ENCODE measurements at places on chromosomes 1 and 21.

DNA sequence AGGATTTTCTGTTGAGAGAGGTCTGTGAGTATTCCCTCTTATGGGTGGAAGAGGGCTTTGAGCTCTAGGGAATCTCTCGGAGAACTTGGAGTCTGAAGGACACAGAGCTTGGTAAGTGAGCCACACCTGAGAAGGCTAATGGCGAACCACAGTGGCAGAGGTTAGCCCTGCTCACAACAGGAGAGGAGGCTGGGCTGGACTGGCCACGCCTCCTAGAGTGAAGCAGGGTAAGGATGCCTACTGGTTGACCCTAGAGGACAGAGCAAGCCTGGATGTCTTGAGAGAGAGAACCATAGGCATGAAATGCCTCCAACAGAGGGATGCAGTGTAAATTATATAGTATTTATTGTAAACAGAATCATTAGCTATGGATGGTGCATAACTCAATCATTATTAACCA lies 232.6 kb downstream of the PCP4 start:
- no peak for DNase-seq

DNA sequence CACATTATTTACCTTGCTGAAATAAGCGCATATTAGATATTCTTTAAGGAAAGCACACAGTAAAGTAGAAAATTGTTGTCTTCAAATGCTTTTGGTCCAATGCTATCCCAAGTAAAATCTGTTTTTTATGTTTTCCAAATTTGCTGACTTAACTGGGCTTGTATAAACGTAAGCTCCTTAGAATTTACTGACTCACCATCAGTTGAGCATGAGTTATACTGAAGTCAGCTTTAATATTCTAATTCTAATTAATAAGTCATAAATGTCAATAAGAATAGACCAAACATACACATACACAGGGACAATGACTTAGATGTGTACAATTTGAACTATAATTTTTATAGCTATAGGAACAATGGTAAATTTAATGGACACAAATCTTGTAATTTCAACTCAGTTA lies 319.2 kb downstream of the TPR start:
- DNase-seq, result no peak

DNA sequence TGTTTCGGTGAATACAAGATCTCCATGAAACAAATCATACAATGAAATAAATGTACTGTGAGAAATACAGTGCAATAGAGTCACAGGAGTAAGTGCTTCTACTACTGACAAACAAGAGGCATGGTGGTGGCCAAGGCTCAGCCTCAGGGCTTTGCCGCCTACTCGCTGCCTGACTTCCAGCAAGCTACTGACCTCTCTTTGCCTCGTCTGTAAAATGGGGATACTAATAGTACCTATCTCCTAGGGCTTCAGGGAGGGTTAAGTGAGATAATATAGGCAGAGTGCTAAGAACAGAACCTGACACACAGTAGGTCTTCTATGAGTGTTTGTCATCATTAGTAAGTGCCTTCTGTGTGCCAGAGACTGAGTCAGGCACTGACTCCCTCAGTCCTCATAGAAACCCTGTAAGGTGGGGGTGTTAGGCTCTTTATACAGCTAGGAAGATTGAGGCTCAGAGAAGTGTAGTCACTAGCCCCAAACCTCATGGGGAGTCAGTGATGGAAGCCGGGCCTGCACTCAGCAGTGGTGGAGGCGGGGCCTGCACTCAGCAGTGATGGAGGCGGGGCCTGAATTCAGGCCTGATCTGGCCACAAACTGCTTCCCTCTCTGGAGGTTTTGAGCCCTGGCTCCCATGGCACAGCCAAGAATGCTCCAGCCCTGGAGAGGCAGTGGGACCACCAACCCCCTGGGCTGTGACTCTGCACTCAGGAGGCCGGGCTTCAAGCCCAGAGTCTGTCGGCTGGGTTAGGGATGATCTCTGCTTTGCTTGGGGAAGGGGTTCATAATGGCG lies 6.8 kb downstream of the BSND start:
- no peak for DNase-seq

DNA sequence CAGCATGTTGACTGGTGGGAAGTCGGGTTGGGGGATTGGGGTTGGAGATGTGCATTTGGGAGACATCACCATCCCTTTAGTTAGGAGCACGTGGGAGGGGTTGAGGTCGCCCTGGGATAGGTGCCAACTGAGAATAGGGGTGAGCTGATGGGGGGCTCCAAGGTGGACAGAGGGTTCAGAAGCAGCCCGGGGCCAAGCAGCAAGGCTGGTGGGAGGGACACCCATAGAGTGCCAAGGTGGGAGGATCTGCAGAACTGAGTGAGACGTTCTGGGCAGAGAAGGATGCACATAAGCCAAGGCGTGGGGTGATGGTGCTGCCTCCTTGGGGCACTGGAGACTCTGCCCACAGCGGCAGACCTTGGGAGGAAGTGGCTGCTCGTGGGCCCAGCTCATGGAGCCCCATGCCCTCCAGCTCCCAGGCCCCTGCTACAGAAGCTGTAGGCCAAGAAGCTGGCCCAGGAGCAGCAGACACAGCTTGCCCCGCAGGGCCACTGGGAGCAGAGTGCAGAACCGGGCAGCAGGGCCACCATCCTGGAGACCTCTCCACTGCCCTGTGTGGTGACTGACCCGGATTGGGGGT lies 31.4 kb upstream of the PKP1 start:
- no peak for DNase-seq

DNA sequence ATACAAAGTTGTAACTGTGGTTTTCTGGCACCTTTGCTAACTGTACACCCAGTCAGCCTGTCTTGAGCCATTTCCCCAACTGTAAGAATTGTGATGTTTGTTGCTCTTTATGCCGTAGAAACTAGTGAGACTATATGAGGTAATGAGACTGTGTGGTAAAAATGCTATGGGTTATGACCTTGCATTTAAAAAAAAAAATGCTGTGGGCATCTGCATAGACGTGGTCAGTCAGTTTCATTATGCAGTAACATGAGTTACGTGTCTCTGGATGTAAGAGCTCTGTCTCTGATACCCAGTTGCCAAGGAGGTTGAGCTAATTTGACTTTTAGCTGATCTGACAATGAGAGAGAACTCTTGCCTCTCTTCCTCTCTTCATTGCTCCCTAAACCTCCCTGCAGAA lies 80.6 kb upstream of the LAMC2 start:
- no peak for DNase-seq

GRCh38 chr1:5632814-5633213 lies 359.4 kb downstream of the NPHP4 start:
- DNase-seq, result no peak

GRCh38 chr1:7490576-7490975 lies 280.5 kb upstream of the VAMP3 start:
- DNase-seq, result no peak

GRCh38 chr1:67615886-67616285 lies 69.1 kb upstream of the GADD45A start:
- no peak for DNase-seq

- DNase-seq, result no peak
Measured at GRCh38 chr1:87478231-87478630, 149.6 kb downstream of the LMO4 start.

GRCh38 chr21:17536381-17536780 lies 23.5 kb downstream of the CXADR start:
- no peak for DNase-seq

- DNase-seq, result no peak
Measured at GRCh38 chr1:208135354-208135753, 108.8 kb downstream of the PLXNA2 start.

GRCh38 chr1:202578565-202578964 lies 131.7 kb downstream of the SYT2 start:
- no peak for DNase-seq

- DNase-seq, result no peak
Measured at GRCh38 chr1:213523781-213524398, 463.9 kb upstream of the PROX1 start.

DNA sequence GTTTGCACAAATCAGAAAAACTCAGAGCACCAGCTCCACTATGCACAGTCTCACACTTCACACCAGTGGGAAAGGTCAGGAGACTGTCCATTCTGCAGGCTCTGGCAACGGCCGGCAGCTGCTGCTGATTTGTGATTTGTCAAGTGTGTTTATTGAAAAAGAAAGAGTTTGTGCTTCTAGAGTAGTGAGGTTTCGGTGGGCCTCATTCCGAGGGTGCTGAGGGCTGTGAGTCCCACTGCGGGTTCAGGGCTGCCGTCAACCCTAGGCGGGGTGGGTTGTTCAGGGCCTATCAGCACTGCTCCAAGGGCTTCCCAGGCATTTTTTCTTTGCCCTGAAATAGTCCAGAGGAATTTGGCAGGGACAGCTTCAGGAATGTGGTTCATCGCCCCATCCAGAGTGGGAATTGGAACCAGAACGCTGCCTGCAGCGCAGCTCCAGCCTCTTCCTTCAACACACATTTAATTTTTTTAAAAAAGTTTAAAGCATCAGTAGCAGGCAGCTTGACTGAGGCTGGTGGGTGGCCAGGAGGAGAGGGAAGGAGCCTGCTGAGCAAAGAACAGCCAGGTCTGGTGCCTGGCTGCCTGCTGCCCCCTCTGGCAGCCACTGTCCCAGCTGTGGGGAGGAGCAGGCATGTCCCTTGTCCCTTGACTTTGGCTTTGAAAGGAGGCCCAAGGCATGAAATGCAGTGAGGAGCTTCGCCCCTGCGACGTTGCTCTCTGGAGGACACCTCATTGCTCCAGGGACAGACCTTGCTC lies 19.7 kb downstream of the STUM start:
- DNase-seq, result no peak

GRCh38 chr21:34074283-34075090 lies 1.1 kb downstream of the MRPS6 start:
- DNase-seq, result no peak

DNA sequence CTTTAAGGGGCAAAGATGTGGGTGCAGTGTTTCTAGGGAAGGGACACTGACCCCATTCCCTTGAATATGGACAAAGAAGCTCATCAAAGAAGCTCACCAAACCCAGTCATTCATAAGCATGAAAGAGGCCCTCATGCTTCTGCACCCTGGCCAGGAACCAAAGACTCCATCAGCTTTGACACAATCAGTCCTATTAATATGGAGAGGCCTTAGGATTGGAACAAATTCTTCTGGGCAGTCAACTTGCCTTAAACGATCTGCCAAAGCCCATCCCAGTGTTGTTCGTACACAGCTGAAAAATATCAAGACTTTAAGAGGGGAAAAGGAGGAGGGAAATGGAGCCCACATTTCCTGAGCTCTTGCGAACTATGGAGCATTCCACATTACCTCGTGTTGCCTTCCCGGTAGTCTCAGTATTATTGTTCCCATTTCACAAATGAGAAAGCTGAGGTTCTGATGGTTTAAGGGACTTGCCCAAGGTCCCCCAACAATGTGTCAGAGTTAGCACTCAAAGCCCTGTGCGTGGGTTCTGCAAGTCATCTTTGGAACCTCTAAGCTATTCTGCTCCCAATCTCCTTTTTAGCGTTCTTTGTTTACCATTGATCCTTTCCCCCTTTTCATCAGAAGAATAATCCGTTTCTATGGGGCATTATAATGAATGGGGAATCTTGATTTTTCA lies 161.9 kb downstream of the ZBTB18 start:
- DNase-seq, result no peak

- DNase-seq, result no peak
Measured at GRCh38 chr1:169529068-169529642, 43.4 kb upstream of the SLC19A2 start.

DNA sequence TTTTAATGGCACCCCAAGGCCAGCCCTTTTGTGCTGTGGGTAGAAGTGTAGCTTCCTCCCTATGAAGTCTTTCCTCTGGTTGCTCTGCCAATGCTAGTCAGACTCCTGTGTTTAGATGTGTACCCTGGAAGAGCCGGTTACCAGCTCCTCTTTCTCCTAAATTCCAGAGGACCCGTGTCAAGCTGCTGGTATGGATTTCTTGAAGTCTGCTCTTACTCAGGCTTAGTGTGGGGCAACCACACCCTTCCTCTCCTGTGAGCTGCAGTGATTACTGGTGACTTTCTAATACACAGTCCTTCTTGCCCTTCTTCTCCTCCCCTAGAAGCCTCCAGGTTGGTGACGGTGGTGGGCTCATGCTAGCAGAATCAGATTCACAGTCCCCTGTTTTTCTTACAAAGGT lies 74.1 kb upstream of the AKT3 start:
- peak; percentile 53 for DNase-seq

DNA sequence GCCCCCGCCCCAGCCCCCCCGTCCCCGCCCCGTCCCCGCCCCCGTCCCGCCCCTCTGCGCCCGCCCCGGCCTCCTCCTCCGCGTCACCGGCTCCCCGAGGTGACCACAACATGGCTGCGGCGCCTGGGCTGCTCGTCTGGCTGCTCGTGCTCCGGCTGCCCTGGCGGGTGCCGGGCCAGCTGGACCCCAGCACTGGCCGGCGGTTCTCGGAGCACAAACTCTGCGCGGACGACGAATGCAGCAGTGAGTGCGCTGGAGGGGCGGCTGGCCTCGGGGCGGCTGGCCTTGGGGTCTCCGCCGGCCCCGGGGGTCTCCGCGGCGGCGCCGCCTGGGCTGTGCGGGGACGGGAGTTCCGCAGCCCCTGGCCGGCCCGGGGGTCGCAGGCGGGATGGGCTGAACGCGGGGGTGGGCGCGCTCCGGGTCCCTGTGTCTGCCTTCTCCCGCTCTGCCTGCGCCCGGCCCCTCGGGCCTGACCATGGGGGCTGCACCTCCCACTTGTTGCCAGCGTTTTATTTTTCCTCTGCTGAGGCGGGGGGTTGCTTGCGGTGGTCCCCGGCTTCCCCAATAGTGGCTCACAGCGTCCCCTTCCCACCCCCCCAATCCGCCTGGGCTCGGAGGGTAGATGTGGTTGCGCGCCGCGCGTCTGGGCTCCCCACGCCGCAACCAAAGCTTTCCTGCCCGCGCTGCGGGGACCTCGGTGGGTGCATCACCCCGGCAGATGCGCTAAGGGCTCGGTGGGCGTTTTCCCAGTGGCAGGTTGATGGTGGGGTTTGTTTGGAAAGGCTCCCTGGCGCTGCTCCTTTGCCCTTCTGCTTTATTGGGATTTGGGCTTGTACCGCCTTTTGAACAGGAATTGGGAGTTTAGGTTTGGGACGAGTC lies at the start of gene MIA3:
MIA3 (plus strand) TSS at position 97 of the 879 bp plus-strand sequence; CDS start at position 111, 14 bp downstream.
- DNase-seq, result peak; percentile 73

DNA sequence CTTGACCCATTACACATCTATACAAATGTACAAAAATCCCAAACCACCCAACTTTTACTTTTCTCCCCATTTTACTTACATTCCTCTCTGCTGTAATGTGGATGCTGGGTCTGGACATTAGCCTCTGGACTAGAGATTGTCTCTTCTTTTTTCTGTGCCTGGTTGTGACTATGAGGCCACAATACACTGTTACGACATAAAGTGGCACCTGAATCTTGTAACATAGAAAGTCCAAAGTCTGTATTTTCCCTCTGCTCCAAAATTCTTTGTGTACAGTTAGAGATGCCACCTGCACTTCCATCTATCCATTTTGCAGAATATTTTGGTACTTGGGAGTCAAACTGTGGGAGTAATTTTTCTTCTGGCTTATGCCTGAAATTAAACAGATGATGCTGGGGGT lies 22.7 kb downstream of the C21orf91 start:
- DNase-seq, result no peak

DNA sequence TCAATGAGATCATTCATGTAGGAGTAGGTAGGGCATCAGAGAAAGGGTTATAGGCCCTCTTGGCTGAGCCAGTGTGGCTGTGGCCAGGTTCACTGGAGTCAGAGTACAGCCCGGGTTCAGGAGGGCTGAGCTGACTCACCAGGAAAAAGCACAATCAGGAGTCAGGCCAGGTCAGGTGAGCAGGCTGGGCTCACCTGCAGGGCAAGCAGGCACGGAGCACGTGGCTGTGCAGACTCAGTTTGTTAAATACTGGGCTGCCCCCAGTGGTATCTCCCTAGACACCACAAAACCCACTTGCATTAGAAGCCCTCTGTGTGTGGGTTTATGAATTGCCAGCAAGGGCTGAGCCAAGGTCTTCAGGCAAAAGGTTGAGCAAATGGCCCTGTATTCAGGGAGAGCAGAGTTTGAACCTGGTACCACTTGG lies 122.1 kb upstream of the SERBP1 start:
- DNase-seq, result no peak
